ENCODE measurements at places on chromosomes 3 and 15. TPM values are rescaled to one million over a fixed set of nuclear protein-coding genes. Genes with fewer than 3 reads are reported as not detected.

- no peak for DNase-seq
- peaks cover 40% of the 10 kb centered on the region for H3K4me1 ChIP-seq
Observed at GRCh38 chr15:57229051-57229450, 147.3 kb upstream of the CGNL1 start.

DNA sequence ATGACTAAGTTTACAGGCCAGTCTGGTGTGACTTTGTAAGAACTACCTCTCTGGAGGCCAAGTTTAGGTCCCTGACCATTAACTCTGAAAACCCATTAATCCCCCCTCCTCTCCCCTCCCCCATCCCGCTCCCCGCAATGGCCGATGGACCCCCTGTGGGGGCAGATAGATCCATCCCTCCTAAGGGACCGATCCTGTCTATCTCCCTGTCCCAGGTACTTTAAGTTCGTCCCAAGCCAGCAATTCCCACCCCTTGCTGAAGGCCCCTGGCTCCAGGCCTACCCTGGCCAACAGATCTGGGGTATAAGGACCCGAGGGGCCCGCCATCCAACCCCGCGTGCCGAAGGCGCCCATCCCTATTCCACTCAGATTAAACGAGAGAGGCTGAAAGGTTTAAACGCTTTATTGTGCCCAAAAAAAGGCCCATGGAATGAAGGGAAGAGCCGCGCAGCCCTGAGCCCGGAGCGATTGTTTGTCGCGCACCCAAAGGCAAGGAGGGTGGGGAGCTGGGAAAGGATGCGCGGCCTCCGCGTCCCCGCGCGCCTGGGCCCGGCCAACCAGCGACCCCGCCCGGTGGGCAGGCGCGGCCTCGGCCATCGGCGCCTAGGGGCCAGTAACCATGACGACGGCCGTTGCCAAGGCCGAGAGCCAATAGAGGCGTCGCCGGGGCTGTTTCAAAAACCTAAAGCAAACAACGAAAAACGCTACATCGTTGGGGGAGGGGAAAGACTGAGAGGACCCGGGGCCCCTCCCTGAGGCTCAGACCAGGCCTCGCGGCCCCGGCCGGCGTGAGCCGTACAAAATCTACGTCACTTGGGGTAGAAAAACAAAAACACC, 35.9 kb downstream of the HMCES start:
- peak overlapping the region; percentile 81 for H3K4me3 ChIP-seq
- H3K36me3 ChIP-seq = no peaks in the 10 kb centered on the region
- no peaks in the 10 kb centered on the region for H3K27me3 ChIP-seq
- peak; percentile 96 for DNase-seq
- peak overlapping the region; percentile 83 for H3K27ac ChIP-seq
- peaks cover 14% of the 10 kb centered on the region for H3K4me1 ChIP-seq

DNA sequence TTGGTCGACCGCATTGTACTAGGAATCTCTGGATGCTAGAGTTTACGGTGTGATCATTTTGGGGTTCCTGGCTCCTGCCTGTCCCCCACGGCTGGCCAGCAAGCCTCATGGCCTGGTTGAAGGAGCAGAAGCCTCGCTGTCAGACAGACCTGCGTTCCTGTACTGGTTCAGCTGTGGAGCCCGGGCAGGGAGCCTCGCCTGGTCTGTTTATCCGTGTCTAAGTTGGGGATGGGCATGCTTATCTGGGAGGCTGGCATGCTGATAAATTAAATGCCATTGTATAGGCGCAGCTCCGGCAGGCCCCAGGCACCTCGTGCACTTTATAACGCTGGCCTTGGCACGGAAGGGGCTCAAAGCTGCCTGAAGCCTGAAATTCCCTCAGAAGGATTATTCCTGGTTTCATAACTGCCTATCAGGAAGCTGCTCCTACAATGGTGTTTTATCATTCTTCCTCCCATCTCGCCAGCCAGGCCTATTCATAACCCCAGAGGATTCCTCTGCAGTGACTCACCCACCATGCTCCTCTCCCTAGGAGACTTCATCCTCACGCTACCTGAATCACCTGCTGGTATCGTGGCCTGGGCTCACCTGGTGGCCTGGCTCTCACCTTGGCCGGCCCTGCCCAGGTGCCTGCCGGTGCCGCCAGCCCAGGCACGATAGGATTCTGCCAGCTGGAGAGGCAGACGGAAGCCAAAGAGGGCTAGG, 110.9 kb downstream of the ASB7 start:
- peaks cover 4% of the 10 kb centered on the region for H3K4me1 ChIP-seq
- H3K27ac ChIP-seq = no peak overlapping the region
- H3K27me3 ChIP-seq = no peaks in the 10 kb centered on the region

DNA sequence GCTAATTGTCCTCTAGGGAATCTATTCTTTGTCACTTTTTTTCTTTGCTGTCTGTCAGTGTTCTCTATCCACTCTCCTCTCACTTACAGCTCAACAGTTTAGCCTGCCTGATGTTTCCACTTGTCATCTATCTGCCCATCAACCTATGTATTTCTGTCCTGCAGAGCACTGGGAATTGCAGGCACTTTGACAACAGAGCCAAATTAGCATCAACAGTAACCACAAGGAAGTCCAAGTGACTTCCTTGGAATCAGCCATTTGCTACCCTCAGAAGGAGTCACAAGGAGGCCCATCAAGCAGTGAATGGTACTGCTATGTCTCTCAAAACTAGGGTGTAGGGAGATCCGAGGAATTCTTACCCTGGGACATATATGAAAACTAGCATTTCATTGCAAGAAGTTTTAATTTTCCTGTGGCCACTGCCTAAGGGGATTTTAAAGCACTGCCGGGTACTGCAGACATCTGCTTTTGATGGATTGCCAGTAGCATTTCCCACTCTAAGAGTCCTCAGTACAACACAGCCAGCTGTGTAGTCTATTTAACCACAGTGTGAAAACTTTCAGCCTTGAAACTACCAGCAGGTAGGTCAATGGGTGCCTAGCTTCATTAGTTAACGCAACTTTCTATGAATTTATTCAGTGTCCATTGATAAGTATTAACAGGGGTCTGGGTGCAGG, 898.8 kb downstream of the NTRK3 start:
- no peak overlapping the region for H3K4me3 ChIP-seq
- DNase-seq = no peak
- H3K27ac ChIP-seq = no peak overlapping the region
- H3K4me1 ChIP-seq = peaks cover 10% of the 10 kb centered on the region
- H3K36me3 ChIP-seq = no peaks in the 10 kb centered on the region

GRCh38 chr3:135503760-135504686, 461.5 kb upstream of the PPP2R3A start:
- H3K4me3 ChIP-seq = peak overlapping the region; percentile 30
- no peak overlapping the region for H3K27ac ChIP-seq
- H3K36me3 ChIP-seq = no peaks in the 10 kb centered on the region
- peaks cover 3% of the 10 kb centered on the region for H3K4me1 ChIP-seq
- DNase-seq = no peak

GRCh38 chr15:40276927-40277326, 5.9 kb downstream of the ANKRD63 start:
- peaks cover 23% of the 10 kb centered on the region for H3K27me3 ChIP-seq
- H3K4me3 ChIP-seq = no peak overlapping the region
- DNase-seq = no peak

DNA sequence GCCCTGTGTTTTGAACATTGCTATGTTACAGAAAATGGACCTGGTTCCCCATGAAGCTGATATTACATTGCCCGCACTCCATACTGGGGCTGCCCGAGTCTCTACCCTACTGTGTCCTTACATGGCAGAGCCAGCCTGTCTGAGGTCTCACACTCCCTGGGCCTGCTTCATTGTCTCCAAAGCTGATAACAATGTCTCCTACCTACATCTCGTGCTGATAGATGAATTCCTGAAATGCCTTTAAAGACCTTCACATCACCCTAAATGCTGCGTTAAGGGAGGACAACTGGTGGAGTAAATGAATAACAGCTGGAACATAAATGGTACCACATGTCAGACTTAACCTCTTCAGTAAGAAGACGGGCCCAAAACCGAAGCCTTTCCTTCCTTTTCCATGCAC, 62.9 kb upstream of the PTX3 start:
- peaks cover 60% of the 10 kb centered on the region for H3K4me1 ChIP-seq
- peak overlapping the region; percentile 46 for H3K27ac ChIP-seq
- no peak overlapping the region for H3K4me3 ChIP-seq
- H3K36me3 ChIP-seq = no peaks in the 10 kb centered on the region

DNA sequence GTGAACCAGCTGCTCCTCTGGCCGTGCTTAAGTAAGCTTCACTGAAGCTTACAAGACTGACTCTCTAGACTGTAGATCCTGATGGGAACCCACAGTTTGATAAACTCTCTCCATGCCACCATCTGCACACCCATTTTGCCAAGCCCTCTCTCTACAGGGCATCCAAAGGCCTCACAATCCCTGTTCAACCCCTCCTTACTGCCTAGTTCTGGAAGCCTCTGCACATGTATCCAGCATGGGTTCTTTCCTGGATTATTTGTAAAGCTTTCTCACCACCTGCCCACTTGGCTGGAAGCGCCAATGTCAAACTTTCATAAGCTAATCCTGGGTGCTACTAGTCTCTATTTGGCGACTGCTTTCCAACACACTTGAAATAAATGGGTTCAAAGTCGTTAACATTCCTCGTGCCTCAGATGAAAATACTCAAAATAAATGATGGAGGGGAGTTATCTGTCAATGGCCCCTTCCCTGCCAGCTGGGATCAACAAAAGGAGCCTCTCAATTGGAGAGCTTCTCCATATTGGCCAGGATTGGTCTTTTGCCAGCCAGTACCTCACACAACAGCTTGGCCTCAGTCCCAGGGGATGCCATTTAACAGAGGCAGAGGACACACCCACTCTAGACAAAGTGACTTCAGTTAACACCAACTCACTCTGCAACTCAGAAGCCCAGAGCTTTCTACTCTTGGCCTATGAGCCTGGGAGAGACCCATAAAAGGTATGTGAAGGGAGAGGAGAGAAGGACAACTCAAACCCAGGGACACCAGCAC, 48.1 kb downstream of the SH3BP5 start:
- H3K27ac ChIP-seq = no peak overlapping the region
- H3K4me3 ChIP-seq = no peak overlapping the region
- no peak for DNase-seq
- no peaks in the 10 kb centered on the region for H3K27me3 ChIP-seq
- no peaks in the 10 kb centered on the region for H3K4me1 ChIP-seq
- H3K36me3 ChIP-seq = no peaks in the 10 kb centered on the region

DNA sequence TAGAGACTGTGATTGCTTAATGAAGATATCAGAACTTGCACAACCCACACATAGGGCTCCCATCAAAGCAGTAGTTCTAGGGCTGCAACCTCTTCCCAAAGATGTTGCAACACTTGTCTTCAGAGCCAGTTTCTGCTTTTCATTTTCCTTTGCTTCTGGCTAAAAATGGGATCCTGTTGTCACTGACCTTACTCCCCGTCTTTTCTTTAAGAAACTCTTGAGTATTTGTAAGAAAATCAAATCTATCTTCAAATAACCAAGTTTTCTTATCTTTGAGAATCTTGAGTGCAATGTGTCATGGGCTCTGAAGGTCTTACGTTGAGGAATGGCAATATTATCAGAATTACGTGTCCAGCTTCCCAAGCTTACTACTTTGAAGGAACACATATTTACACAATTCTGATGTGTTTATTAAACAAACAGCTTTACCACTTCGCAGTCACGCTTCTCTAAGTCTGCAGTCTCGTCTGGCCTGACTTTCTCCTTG, 24.1 kb downstream of the CACNA1D start:
- no peak for DNase-seq
- H3K27ac ChIP-seq = no peak overlapping the region
- no peaks in the 10 kb centered on the region for H3K4me1 ChIP-seq
- H3K27me3 ChIP-seq = peaks cover 13% of the 10 kb centered on the region

DNA sequence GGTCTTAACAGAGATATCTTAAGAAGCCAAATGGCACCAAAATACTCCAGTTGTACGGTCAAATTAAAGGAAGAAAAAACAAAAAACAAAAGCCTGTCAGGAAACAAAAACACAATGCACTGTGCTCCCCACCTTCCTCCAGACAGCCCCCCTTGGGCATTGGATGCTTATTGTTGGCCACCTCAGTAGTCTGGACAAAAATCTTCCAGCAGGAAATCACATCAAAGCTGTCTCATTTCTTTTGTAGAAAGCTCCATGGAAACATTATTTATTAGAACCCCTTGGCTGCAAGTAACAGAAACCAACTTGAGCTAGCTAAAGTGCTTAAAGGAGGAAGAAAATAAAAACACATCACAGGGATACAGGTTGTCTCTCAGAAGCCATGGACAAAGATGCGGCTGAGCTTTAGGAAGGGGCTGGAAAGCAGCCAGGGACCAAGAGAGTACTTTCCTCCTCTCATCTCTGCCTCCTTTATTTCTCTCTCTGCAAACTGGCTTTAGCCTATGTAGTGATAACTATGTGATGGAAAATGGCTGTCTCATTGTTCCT, 651.5 kb upstream of the ADAMTS9 start:
- no peak for DNase-seq
- H3K36me3 ChIP-seq = no peaks in the 10 kb centered on the region
- no peak overlapping the region for H3K4me3 ChIP-seq
- H3K4me1 ChIP-seq = peaks cover under 1% of the 10 kb centered on the region
- H3K27ac ChIP-seq = no peak overlapping the region
- peaks cover 27% of the 10 kb centered on the region for H3K27me3 ChIP-seq

GRCh38 chr3:188002626-188003138, 151.3 kb upstream of the LPP start:
- peaks cover 2% of the 10 kb centered on the region for H3K36me3 ChIP-seq
- no peaks in the 10 kb centered on the region for H3K27me3 ChIP-seq
- H3K4me1 ChIP-seq = peaks cover 3% of the 10 kb centered on the region
- no peak overlapping the region for H3K4me3 ChIP-seq

- H3K27ac ChIP-seq = no peak overlapping the region
- peaks cover 4% of the 10 kb centered on the region for H3K36me3 ChIP-seq
- peaks cover 35% of the 10 kb centered on the region for H3K4me1 ChIP-seq
- peaks cover 11% of the 10 kb centered on the region for H3K27me3 ChIP-seq
- DNase-seq = no peak
Observed at GRCh38 chr15:70509731-70510143, 253.6 kb downstream of the UACA start.

- peaks cover 56% of the 10 kb centered on the region for H3K27me3 ChIP-seq
- DNase-seq = no peak
- no peaks in the 10 kb centered on the region for H3K36me3 ChIP-seq
- no peaks in the 10 kb centered on the region for H3K4me1 ChIP-seq
- no peak overlapping the region for H3K27ac ChIP-seq
Observed at GRCh38 chr15:70280781-70281180, 183.1 kb upstream of the TLE3 start.

GRCh38 chr3:51708216-51708845, 1.5 kb downstream of the GRM2 start:
- H3K4me3 ChIP-seq = peak overlapping the region; percentile 26
- H3K27ac ChIP-seq = no peak overlapping the region
- H3K27me3 ChIP-seq = peaks cover 8% of the 10 kb centered on the region
- peaks cover 7% of the 10 kb centered on the region for H3K36me3 ChIP-seq
- H3K4me1 ChIP-seq = peaks cover 4% of the 10 kb centered on the region
- DNase-seq = no peak

NR2E3 gene
- total RNA-seq = not detected

CATSPER2 gene
- total RNA-seq = 3.1 TPM

SST gene
- total RNA-seq = not detected

SLC28A2 gene
- total RNA-seq = not detected

CKMT1B gene
- not detected for total RNA-seq

PHLDB2 gene
- 134 TPM for total RNA-seq

SENP5 gene
- 36.9 TPM for total RNA-seq
